ENCODE measurements at places on chromosomes 1 and 21.
A peak's percentile ranks its signal among the peaks of the same experiment; 100 is the strongest.

- peak; percentile 75 for DNase-seq
Observed at GRCh38 chr1:37476460-37477197, 2.2 kb downstream of the ZC3H12A start.

DNA sequence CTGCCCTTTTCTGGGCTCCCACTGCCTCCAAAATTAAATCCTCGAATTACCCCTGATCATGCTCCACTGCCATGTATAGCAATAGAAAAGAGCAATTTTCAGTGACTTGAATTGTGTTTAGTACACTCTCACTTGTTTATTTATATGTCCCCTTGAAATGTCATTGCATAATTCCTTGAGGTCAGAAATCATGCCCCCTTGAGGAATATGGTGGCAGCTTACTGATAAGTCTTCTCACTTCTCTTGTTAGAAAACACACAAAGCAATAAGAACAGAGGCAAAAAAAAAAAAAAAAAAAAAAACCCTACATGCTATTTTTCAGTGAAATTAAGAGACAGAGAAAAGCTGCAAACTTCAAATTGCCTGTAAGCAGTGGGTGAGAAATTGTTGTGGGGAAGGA, 37.5 kb downstream of the GPR88 start:
- DNase-seq = no peak

DNA sequence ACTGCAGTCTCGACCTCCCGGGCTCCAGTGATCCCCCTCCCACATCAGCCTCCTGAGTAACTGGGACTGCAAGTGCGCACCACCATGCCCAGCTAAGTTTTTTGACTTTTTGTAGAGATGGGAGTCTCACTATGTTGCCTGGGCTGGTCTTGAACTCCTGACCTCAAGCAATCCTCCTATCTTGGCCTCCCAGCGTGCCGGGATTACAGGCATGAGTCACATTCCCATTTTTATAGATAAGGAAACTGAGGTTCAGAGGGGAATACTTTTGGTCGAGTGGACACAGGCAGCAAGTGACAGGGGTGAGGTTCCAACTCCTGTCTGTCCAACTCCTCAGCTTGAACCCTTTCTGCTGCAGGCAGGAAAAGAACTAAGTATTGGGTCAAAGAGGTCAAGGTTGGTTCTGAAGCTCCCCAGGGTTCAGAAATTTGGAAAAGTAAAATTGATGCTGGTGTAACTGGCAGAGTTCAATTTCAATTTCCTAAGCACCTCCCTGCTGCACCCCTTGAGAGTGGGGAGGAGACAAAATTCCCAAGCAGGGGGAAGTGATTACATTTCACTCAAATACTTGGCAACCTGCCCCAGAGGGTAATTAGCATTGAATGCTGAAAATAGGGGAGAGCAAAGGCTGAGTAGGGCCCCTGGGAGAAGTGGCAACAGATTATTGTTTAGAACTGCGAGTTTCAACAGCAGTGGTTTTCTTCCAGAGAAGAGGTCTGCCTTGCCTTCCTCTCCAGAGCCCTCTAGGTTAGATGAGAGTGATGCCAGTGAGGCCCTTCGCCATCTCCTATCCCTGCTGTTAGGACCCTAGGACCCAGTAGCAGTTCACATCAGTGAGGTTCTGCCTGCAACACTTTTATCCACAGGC, 17.5 kb upstream of the ALPL start:
- DNase-seq = no peak

DNA sequence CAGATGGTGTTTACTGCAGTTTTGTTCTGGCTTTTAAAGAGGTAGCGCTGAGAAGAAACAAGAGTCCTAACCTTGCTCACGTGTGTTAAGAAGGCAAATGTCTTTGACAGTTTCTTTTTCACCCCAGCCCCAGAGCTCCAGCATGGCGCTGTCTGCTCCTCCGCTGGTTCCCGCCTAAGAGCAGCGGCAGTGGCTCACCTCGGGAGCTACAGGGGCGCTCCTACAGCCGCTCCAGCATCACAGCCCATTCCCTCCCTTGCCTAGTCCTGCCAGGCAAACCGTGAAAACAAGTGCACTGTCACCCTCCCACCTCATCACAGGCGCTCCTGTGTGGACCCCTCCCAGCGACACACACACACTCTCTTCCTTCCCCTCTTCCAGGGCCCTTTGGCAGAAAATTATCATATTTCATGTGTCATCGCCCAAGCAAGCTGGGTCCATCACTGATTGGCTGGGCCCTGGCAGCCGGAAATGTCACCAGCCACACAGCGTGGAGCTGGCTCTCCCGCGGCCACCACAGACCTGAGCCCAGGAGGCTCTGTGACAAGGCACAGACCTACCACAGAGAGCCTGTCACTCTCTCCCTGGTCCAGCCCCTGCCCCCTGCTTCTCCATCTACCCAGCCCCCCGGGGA, 1.2 kb upstream of the HIVEP3 start:
- DNase-seq = no peak

DNA sequence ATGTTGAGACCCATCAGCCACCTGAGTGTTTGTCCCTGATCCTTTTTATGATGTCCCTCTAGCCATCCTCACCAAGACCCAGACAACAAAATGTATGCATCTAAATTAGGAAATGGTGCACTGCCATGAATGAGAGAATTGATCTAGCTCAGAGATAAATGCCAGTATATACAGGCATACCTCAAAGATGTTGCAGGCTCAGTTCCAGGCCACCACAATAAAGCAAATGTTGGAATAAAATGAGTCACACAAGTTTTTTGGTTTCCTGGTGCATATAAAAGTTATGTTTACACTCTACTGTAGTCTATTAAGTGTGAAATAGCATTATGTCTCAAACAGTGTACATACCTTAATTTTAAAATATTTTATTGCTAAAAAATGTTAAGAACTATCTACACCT, 63.9 kb downstream of the CHIA start:
- DNase-seq = no peak

DNA sequence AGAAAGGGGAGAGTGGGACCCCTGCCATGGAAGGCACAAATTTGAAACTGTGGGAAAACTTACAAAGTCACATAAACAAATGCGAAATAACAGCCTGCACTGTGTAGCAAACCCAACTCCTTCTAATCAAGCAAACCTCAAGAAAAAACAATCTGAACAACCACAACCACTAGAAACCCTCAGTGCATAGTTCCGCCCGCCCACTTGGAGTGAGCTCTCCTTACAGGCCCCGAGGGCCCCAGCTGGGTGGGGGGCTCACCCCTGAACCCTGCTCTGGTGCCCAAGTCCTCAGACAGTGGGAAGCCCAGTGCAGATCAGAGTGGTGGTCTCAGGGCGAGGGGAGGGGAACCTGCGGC, 931 bp upstream of the MXRA8 start:
- DNase-seq = no peak

DNA sequence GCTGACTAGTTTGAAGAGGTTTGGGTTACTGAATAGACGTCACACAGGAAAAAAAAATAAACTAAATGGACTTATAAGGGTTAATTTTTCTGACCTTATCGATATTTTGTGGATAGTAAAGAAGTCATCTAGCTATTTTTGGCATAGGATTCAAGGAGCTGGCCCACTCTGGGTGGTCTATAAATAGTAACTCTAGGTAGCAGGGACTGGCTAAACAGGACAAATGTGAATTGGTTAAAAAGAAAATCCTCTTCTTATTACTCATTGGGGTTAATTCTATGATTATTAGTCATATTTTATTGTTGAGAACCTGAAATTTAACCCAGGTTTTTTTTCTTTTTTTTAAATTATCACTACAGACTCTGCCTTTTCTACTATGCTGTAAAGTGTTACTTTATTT, 61.7 kb downstream of the ATF6 start:
- no peak for DNase-seq

DNA sequence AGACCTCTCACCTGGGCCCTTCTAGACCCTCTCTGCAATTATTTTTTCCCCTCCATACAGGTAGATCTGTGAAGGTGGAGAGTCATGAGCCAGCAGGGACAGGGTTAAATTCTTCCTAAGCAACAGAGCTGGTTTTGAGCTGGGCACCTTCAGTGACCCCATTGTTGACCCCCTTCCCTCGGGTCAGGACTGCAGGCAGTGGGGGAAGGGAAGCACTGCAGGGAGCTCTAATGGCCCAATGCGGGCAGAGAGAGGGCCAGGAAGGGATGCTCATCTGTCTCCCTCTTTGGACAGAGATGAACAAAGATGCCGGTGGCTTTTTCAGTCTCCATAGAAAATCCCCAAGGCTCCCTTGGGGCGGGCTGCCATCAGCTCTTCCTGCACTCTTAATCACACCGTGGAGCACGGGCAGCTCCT, 21.4 kb downstream of the SOX13 start:
- DNase-seq = no peak

DNA sequence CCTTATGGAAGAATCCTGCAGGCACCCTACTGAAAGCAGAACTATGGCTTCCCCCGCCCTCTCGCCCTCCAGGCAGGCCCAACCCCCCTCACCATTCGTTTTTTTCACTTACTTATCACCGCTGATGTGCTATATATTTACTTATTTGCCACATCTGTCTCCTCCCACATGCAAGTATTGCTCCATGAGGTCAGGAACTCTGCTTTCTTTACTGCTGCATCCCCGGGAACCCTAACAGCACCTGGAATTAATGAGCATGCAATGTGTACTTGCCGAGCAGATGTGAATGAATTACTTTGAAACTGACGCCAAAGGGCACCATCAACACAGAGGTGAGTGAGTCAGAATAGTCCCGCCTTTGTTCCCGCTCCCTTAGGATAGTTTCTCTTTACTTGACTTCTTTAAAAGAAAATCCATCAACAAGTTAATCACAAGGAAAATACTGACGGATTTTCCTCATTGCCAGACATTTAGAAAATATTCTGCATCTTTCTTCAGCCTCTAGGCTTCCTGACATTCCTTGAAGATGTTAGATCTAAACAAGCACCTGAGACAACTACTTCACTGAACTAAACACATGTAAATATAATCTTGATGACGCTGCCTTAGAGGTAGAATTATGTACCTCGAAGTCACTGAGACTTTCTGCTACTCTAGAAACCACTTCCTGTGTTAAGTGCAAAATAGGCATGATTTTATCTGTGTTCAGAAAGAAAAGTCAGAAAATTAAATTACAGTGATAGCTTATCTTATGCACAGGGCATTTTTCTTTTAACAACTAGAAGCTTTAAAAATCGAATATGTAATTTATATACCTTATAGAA, 17.5 kb upstream of the RAB4A start:
- no peak for DNase-seq

DNA sequence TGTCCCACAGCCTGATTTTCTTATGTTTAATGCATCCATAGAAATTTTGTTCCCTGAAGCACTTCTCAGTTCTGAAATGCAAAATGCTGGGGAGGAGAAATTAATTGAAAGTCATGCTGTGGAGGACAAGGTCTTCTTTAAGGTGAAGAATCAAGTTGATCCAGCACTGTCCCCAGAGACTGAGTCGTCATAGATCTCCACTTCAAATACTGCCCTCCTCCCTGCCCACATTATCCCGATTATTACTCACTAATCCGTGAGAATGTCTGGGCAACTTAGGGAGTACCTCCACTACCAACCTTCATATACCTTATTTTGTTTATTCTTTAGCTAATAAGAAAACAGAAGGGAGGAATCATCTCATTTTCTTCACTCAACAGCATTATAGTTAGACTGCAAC, 70.0 kb upstream of the FMN2 start:
- DNase-seq = no peak

- DNase-seq = no peak
Observed at GRCh38 chr1:71660411-71660810, 579.6 kb upstream of the ZRANB2 start.

DNA sequence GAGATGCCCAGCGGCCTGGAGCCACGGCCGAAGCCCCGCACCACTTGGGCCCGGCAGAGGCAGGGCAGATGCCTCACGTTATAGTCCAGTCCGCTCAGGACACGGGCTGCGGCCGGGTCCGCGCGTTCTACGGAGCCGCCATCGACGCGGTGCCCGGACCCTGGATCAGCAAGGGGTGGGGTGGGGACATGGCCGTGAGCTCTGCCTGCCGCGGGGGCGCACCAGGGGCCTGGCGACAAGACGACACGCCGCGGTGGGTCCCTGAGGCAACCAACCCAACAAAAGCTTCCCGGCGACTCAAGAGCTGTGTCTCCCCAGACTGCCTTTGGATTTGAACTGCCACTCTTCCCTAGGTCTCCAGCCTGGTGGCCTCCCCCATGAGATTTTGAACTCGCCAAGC, 211.4 kb upstream of the GREM2 start:
- DNase-seq = no peak

- DNase-seq = no peak
Observed at GRCh38 chr1:10909697-10910680, 102.5 kb upstream of the TARDBP start.

DNA sequence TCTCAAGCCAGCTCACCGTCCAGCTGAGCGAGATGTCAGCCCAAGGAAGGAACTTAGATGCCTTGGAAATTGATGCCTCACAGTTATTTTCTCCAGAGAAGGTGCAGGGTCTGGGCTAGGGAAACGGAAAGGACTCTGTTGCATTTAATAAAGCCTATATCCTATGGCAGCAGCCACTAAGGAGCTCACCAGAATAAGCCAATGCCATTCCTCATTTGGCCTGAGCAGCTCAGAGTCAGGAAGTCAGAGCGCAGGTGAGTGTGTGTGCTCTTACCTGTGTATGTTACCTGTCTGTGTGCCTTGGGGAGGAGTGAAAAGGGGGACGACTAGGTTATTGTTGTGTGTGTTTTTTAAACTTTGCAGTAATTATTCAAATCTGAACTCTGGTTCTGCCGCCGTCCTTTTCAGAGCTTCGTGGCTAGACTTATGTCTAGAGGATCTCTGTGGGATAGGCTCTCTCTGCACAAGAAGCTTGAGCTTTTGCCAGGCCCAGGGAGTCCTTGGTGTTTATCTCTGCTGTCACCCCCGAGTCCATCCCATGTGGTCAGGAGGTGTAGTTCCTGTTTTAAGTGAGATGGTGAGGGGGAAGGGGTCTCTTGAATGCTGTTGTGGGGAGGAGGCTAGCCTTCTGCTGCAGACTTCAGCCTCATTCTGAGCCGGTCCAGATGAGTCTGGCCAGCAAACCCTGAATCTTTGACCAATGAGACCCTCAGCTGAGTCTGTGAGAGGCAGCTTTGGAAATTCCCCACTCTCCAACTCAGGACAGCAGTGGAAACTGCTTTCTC, 2.4 kb downstream of the TMCC2 start:
- DNase-seq = peak; percentile 67
